ENCODE measurements at places on chromosomes 2 and 18.

DNA sequence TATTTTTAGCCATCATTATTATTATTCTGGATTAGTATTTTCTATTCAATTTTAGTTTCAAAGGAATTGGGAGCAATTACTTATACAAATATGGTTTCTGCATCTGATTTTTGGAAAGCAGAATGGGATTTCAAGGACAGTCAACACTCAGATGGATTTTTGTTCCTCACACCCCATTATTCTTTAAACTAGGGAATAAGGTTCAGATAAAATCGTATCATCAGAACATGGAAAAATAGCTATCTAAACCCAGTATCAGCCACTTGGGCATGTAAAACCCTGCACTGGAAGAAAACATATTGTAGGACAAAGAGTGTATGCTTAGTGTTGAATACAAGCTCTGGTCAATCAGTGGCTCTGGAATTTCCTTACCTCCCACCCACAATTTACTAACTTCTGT is 452.5 kb downstream of the ZNF516 start:
- DNase-seq = no peak

DNA sequence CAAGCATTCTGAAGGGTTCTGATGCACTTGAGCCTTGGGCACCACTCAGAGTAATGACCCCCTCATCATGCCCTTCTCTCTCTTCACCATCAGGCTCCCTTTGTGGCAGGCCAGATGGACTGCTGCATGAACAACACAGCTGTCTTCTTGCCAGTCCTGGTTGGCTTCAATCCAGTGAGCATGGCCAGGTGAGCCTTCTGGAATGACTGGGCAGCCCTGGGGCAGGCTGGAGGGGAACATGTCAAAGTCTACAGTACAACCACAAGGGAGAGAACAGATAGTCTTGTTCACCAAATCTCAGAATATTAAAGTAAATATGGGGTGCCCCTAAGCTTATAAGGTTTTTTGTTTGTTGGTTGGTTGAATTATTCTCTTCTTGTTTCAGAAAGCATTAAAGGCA is 4.4 kb downstream of the GCKR start:
- DNase-seq = no peak

DNA sequence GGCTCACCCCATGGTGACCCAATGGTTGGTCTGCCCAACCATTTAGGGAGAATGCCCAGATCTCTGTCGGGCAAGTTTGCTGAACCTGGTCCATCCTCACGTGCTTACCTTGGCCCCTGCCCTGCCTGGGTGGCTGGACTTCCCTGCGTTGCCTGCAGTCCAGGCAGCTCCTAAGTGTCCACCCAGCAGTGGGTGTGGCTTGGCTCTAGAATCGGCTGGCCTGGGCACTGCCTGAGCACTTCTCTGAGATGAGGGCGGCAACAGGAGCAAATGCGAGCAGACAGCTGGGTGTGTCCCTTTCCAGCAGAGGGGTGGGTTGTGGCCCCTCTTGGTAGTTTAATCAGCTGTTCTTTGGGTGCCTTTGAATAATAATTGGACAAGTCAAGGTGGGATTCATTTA is 11.3 kb downstream of the PCARE start:
- no peak for DNase-seq

DNA sequence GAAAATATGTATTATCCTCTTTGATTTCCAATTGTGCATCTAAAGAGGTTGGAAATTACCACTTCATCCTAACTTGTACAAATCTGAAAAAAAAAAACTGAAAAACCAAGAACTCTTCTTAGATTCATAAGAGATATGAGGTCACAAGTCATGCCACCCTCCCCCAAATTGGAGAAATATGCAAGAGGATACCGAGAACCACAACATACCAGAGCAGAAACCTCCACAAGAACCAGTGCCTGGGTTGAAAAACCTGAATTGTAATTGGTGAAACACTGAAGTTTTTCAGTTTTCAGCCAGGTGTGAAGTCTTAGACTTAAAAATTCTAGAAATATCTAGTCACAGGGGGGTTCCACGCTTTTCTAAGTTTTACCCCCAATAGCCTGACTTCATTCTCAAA is 1029.5 kb upstream of the LRRTM1 start:
- no peak for DNase-seq

DNA sequence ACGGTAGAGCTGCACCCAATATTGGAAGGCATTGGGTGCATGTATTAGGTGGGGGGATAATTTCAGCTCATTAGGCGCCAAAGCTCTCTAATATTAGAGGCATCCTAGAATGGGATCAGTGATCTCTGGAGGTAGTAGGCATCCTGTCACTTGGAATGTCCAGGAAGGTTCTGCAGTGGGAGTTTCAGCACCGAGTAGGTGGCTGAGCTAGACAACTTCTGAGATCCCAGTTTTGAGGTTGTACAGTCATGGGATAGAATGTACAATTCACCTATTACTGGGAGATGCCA is 210.9 kb downstream of the MYCN start:
- no peak for DNase-seq

DNA sequence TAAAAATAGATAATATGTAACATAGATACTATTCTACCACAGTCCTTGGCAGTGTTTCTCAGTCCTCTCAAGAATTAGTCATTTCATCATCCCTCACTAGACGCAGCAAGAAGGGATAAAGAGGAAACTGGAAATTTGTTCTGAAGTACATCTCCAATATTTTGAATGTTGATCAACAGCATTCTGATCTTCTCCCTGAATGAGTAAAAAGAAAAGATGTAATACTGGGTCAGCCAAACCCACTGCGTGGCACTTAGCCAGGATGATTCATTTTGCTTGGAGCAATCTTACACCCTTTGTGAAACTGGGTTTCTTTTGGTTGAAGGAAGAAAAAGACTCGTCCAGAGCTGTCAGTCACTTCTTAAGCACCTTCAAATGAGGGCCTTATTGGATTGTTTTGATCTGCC is 54.1 kb downstream of the TAF1B start:
- peak; percentile 83 for DNase-seq

DNA sequence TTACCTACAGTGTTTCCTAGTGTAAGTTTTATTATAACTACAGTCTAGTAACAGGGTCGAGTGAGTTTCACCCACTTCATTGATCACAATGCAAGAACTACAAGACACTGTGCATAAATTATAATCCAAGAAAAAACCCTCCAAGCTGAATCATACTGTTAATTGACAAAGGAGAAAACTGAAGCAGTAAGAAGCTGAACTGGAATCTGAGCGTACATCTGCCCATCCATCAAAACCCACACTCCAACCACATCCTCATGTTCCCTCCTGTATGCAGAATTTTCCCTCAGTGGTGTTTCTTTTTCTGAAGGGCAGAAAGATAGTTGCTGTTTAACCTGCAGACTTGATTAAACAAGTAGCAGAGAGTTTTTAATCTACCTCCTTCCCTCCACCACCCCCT is 49.5 kb upstream of the KIDINS220 start:
- no peak for DNase-seq

DNA sequence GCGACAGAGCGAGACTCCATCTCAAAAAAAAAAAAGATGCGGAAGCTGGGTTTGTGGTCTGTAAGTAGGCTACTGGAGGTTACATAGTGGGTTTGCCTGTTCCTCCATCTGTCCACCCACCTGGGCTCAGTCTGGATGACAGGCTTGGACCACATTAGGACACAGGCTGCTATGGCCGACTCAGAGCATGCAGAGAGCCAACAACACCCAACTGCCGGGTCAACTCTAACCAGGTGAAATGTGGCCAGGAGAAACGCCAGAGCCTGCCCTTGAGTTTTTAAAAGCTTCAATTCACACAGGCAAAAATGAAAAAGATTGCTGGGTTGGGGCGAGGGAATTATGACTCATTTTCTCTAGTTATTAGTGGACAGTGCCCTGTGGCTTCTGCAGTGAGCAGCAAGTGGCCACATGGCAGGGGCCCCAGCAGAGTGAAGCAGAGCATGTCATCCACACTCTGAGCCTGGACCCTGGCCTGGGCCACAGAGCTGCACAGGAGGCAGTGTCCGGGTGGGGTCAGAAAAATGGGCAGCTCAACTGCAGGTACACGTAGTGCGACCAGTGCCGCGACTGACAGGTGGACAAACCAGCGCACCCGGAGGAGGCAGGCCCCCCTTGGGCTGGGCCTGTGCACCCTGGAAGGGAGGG is 67.4 kb downstream of the BIN1 start:
- no peak for DNase-seq

DNA sequence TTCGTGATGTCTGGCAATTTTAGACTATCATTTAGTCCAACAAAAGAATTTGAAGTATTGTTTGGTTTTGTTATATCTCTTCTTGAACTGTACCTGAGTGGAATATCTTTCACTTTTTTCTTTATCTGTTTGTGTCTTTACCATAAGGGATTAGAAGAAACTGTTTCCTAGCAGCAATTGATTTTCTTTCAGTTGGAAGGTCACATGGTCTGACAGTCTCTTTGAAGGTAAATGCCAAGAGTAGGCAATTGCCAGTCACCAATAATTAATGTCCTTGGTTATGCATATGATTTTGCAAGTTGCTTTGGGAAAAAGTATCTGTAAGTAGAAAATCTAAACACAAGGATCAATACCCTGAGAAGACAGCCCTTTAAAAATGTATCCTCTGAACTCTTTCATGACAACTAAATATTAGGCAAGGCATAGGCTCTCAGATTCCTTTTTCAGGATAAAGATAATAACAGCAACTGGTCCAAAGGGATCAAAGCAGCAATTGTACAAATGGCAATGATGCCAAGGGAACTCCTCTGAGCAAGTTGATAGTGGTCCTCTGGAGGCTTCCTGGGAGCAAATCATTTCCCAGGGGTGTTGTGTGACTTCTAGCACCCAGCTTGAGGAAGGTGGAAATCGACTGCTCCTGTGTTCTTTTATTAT is 17.6 kb downstream of the MAP3K19 start:
- DNase-seq = no peak

DNA sequence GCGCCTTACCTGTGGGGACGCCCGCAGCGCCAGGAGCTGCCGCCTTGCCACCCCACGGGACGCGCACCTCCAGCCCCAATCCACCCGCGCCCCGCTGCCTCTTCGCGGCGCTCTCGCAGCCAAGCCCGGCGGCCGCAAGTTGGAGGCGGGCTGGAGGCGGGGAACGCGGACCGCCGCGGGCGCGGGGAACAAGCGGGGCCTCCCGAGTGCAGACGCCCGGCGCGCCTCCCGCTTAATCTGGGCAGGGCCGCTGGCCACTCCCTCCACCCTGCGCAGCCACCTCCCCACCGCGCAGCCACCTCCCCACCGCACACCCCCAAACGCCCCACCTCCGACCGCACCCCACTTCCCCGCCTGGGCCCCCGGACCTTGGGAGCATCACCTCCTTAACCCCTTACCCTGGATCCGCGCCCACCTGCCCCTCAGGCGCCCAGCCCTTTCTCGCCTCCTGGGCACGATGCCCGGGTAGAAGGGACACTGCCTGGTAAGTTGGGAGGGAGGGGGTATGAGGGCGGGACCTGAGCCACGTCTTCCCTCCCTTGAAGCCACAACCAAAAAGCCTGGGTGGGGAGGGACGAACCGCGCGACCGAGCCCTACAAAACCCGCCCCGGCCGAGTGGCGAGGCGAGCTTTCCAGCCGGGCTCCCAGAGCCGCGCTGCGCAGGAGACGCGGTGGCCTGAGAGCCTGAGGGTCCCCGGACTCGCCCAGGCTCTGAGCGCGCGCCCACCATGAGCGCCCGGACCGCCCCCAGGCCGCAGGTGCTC is at the start of the genes COL4A3 and COL4A4:
COL4A3 (plus strand) TSS at position 627 of the 765 bp plus-strand sequence; CDS start at position 730, 103 bp downstream.
COL4A4 (minus strand) TSS at position 208 of the 765 bp plus-strand sequence. CDS start 16,722 bp downstream, outside the sequence.
- DNase-seq = peak; percentile 28

- no peak for DNase-seq
Measured at GRCh38 chr18:57660961-57661360, 39.3 kb upstream of the NARS1 start.

DNA sequence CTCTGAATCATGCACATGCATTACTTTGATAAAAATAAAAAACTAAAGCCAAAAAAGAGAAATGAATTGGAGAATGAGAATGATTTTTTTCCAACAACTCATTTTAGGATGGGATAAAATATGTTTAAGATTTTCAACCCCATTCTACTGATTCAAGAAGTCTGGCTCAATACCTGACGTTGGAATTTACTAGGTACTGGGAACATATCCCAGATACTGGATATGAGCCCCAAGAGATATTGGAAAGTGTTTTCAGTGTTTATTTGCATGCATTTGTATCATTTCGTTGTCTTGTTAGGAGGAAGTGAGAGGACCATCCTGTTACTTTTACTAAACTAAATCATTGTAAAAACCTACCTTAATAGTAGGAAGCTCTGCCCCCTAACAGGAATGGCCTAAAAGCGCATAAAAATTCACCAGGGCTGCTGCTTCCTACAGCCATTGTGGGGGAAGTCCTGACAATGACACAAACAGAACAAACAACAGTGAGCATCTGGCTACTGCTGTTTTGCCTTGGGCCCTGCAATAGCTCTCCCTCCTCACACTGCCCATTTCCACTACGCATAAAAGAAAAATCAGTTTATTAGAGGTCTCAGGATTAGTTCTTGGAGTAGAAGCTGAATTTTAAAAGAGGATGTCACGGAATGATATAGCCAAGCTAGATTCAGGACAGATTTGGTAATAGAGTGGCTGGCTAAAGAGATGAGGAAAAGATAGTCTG is 35.2 kb downstream of the ANKAR start:
- DNase-seq = no peak

DNA sequence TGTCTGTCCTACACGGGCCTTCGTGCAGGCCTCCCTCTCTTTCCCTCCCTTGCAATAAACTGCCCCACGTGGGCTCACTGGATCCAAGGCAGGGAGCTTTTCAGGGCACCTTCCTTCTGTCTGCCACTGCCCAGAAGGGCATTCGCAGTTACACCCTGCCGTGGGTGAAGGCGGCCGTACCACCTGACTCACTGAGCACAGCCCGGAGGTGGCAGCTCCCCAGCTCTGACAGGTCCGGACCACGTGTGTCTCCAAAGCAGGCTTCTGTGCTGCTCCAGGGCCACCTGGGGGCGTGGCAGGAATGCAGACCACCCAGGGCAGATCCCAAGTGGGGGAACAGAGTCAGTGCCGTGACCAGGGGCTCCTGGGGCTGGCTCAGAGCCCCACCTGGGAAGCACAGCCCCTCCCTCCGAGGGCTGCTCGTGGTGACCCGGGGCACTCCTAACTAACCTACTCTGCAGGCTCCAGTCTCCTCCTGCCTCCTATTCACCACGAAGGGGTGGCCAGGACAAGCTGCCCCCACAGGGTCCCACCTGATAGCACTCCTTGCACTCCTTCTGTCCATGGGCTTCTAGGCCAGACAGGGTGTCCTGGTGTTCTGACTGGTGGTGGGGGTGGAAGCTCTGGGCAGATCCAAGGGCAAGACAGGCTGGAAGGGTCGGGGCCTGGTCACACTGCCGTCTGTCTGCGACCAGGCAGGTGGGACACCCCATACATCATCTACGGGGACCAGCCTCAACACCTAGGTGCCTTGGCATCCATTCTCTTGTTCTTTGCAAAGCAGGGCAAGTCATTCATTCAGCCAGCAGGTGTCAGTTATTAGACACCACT is 9.7 kb downstream of the SNED1 start:
- DNase-seq = no peak

DNA sequence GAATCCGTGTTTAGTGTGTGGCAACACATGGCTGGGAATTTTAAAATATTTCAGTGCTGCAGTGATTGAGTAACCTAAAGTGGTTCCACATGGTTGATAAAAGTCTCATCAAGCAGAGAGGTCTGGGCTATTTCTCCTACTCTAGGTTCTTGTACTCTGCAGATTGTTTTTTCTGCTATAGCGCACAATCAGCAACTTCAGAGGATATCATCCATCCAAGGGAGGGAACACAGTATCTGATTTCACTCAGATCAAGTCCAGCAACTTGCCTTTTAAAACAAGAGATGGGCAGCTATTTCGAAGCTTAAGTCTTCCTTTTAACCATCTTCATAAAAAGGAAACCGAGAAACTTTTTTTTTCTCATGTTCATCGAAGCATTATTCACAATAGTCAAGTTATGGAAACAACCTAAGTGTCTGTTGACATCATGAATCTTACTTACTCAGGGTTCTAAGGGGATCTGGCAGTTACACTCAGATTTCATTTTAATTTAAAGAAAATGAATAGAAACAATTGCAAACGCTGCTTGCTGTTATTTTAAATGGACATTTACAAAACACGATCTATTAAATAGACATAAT is 172.7 kb upstream of the TRIB2 start:
- DNase-seq = no peak

Measured in RWPE1 (cell line).